ENCODE measurements at places on chromosomes 3 and 15. TPM values are rescaled to one million over a fixed set of nuclear protein-coding genes. Genes with fewer than 3 reads are reported as not detected.

Gene ACKR2
- total RNA-seq = 6.2 TPM

Gene SLC6A1
- total RNA-seq = 1.3 TPM

Gene PYGO1
- total RNA-seq = 6.3 TPM

Gene CCDC33
- total RNA-seq = not detected

Gene HMCES
- total RNA-seq = 32.7 TPM

Gene MELTF
- 6.7 TPM for total RNA-seq

Gene CAMKV
- total RNA-seq = not detected

Gene GNAT1
- total RNA-seq = not detected

Gene SPINK8
- not detected for total RNA-seq

Gene CHRM5
- total RNA-seq = not detected

Gene DGKG
- 27.4 TPM for total RNA-seq

Gene LEKR1
- 0.70 TPM for total RNA-seq

Gene APH1B
- 4.8 TPM for total RNA-seq

Gene WNT5A
- total RNA-seq = 8.0 TPM
